ENCODE measurements at places on chromosomes 4 and X.

- H3K4me1 ChIP-seq = peaks cover 6% of the 10 kb centered on the region
- no peak overlapping the region for H3K27ac ChIP-seq
- no peak overlapping the region for H3K4me3 ChIP-seq
Observed at GRCh38 chr4:37727635-37728034, 41.5 kb upstream of the RELL1 start.

- peaks cover 22% of the 10 kb centered on the region for H3K36me3 ChIP-seq
- H3K4me1 ChIP-seq = peaks cover 5% of the 10 kb centered on the region
- H3K4me3 ChIP-seq = no peak overlapping the region
Observed at GRCh38 chr4:150297861-150298474, 219.7 kb downstream of the DCLK2 start.

DNA sequence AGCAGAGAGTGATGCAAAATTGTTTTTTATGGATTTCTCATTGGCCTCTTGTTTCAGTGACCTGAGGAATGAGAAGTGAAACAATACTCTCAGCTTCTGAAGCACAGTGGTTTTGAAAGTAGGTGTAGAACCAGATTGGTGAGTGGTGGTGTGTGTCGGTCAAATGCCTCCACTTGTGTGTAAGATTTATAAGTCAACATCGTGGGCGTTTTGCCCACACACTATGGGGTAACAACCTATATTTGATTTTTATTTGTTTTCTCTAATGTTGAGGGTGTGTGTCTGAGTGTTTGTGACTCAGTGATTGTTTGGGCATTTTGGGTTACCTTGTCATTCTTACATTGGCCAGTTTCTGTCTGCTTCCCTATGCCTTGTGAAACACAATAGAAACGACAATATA is 23.3 kb downstream of the ADGRL3 start:
- no peak overlapping the region for H3K4me3 ChIP-seq
- H3K4me1 ChIP-seq = no peaks in the 10 kb centered on the region
- no peaks in the 10 kb centered on the region for H3K36me3 ChIP-seq
- no peak for ATAC-seq
- no peak overlapping the region for H3K27ac ChIP-seq

GRCh38 chrX:40262157-40263013 is 164.6 kb upstream of the BCOR start:
- no peak overlapping the region for H3K27ac ChIP-seq
- no peaks in the 10 kb centered on the region for H3K4me1 ChIP-seq
- H3K36me3 ChIP-seq = no peaks in the 10 kb centered on the region
- H3K27me3 ChIP-seq = no peaks in the 10 kb centered on the region

DNA sequence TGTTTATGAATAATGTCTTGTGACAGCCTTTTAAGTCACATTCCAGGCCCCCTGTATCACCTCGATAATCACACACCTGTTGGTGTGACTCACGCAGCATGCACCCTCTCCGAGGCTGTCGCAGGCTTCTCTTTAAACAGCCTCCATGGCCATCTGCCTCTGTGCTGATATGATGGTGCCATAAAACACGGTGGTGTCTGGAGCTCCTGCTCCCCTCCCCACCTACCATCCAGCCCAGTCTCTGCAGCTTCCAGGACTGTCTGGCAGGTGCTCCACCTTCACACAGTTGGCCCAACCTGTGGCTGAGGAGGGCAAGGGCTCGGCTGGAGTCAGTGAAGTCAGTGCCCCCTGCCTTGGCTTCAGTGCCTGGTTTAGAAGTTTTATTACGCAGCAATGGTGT is 173.8 kb upstream of the RPL34 start:
- ATAC-seq = no peak
- no peaks in the 10 kb centered on the region for H3K36me3 ChIP-seq
- H3K4me3 ChIP-seq = no peak overlapping the region
- H3K27ac ChIP-seq = no peak overlapping the region
- H3K27me3 ChIP-seq = no peaks in the 10 kb centered on the region
- peaks cover 10% of the 10 kb centered on the region for H3K4me1 ChIP-seq

GRCh38 chr4:85964298-85964697 is 395.6 kb downstream of the MAPK10 start:
- no peak overlapping the region for H3K4me3 ChIP-seq
- no peaks in the 10 kb centered on the region for H3K36me3 ChIP-seq
- H3K27me3 ChIP-seq = no peaks in the 10 kb centered on the region
- ATAC-seq = no peak

- H3K27ac ChIP-seq = no peak overlapping the region
- no peak for ATAC-seq
- no peaks in the 10 kb centered on the region for H3K4me1 ChIP-seq
- H3K36me3 ChIP-seq = no peaks in the 10 kb centered on the region
Observed at GRCh38 chrX:95675794-95676193, 1008.8 kb upstream of the DIAPH2 start.

- no peaks in the 10 kb centered on the region for H3K27me3 ChIP-seq
- H3K4me1 ChIP-seq = peaks cover 17% of the 10 kb centered on the region
- no peak for ATAC-seq
- no peak overlapping the region for H3K4me3 ChIP-seq
- H3K36me3 ChIP-seq = no peaks in the 10 kb centered on the region
Observed at GRCh38 chr4:37989398-37990260, 29.4 kb downstream of the PTTG2 start.

DNA sequence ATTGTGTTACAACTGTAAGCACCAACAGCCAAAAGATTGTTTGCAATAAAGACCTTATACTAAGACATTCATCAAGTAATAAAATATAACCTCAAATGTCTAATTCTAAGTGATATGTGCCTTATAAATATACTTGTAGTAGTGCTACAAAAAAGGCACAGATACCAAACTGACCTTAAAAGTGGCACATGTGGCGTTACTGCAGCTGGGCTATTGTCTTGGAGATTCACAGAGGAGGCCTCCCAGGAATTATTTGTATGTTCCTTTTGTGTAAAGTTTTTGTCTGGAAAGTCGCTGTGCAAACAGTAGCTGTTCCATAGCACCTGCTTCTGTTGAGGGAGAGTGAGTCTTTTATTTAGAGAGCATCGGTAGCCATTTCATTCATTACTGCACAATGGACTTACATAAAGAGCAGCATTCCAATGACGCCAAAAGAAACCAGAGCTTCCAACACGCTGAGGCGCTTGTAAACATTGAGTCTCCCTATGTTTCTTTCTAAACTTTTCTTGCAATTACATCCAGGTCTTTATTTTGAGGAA is 143.7 kb downstream of the RPA4 start:
- no peak overlapping the region for H3K4me3 ChIP-seq
- no peak for ATAC-seq
- peaks cover 9% of the 10 kb centered on the region for H3K4me1 ChIP-seq
- H3K27me3 ChIP-seq = no peaks in the 10 kb centered on the region

GRCh38 chrX:45261005-45261404 is 60.3 kb upstream of the DIPK2B start:
- no peak overlapping the region for H3K27ac ChIP-seq
- no peak overlapping the region for H3K4me3 ChIP-seq
- H3K27me3 ChIP-seq = no peaks in the 10 kb centered on the region
- no peaks in the 10 kb centered on the region for H3K36me3 ChIP-seq
- ATAC-seq = no peak

DNA sequence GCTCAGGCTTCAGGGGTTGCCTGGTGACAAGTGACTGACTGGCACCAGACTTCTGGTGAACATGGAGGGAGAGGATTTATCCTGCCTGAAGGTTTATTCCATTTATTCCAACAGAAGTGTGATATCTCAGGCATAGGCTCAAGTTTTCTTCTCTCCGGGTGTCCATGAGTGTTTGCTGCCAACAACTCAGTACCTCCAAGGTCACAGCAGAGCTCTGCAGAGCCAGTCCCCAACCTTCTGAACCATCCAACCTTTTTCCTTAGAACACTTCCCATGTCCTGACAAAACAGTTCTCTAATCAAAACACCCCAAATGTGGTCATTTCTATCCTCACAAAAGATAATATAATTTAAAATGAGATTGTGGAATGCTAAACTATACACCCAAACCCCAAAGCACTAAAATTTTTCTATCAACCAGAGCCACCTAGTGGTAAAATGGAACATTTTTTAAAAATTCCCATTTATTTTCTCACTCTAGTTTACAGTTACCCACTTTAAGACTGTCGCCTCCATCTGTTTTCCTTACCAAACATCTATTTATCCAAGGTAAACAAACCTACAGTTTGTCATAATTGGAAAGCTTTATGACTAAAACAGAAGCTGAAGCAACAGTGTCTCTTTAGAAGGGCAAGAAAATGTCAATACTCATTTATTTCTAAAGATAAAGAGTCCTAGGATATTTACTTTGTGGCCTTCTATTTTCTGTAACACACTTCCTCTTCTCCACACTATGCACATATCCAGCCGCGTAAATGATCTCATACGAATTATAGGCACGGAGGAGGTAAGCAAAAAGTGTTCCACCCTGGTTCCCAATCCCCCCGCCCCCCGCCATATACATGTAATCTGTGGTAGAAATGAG is 39.5 kb downstream of the TMEM154 start:
- peaks cover 24% of the 10 kb centered on the region for H3K4me1 ChIP-seq
- H3K4me3 ChIP-seq = no peak overlapping the region
- no peak for ATAC-seq
- H3K27ac ChIP-seq = peak overlapping the region; percentile 12

- ATAC-seq = peak; percentile 67
- peaks cover 3% of the 10 kb centered on the region for H3K4me1 ChIP-seq
- no peaks in the 10 kb centered on the region for H3K27me3 ChIP-seq
- H3K36me3 ChIP-seq = peaks cover 31% of the 10 kb centered on the region
- H3K27ac ChIP-seq = peak overlapping the region; percentile 61
Observed at GRCh38 chrX:119880076-119880475, 8.4 kb downstream of the NDUFA1 start.

DNA sequence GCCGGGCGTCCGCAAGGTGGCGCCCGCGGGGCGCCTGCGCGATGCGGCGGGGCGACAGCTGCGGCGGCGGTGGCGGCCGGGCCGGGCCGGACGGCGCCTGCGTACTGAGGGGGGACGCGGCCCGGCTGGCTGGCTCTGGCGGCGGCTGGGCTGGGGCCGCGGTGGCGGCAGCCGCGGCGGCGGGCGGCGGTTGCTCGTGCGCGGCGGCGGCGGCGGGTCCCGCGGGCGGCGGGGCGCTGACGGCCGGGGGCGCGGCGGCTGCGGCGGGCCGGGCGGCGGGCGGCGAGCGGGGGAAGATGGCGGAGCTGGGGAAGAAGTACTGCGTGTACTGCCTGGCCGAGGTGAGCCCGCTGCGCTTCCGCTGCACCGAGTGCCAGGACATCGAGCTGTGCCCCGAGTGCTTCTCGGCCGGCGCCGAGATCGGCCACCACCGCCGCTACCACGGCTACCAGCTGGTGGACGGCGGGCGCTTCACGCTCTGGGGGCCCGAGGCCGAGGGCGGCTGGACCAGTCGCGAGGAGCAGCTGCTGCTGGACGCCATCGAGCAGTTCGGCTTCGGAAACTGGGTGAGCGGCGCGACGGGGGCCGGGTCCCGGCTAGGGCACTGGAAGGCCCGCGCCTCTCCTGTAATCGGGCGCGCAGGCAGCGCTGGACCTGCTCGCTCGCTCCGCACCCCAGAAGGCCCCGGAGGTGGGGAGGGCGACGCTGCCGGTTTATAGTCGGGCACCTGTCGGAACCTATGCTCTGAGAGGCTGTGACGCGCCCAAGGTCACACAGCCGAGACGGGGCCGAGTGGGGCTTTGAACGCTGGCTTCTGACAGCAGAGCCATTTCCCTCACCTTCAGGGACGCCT is at the start of gene TADA2B:
Gene TADA2B (plus strand): TSS at position 89 of the 853 bp plus-strand sequence. CDS start 208 bp downstream, at position 297.
- peaks cover 4% of the 10 kb centered on the region for H3K36me3 ChIP-seq
- peak within 1 kb of the TSS; percentile 89 for H3K4me3 ChIP-seq
- H3K27ac ChIP-seq = peak within 1 kb of the TSS; percentile 90
- no peaks in the 10 kb centered on the region for H3K27me3 ChIP-seq
- ATAC-seq = peak; percentile 54

- no peak overlapping the region for H3K27ac ChIP-seq
- no peaks in the 10 kb centered on the region for H3K36me3 ChIP-seq
- no peaks in the 10 kb centered on the region for H3K4me1 ChIP-seq
- H3K27me3 ChIP-seq = no peaks in the 10 kb centered on the region
Observed at GRCh38 chr4:176758731-176759130, 34.0 kb downstream of the VEGFC start.

DNA sequence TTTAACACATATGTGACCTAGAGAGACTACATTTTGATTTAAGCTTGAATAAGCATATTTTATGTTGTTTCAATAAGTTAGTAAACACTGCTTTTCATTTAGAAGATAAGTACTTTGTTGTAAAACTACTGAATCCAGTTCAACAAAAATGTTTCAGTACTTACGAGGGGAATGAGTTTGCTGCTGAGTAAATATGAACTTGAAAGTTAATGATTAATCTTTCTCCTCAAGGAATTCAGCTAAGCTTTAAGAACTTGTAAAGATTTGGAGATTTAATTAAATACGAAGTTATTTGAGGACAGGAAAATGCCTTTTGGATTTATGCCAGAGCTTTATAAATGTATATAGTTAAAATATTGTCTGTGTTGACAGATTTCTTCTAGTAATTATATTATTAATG is 933.0 kb upstream of the LCORL start:
- no peak for ATAC-seq
- H3K27me3 ChIP-seq = no peaks in the 10 kb centered on the region
- no peaks in the 10 kb centered on the region for H3K36me3 ChIP-seq
- no peaks in the 10 kb centered on the region for H3K4me1 ChIP-seq

DNA sequence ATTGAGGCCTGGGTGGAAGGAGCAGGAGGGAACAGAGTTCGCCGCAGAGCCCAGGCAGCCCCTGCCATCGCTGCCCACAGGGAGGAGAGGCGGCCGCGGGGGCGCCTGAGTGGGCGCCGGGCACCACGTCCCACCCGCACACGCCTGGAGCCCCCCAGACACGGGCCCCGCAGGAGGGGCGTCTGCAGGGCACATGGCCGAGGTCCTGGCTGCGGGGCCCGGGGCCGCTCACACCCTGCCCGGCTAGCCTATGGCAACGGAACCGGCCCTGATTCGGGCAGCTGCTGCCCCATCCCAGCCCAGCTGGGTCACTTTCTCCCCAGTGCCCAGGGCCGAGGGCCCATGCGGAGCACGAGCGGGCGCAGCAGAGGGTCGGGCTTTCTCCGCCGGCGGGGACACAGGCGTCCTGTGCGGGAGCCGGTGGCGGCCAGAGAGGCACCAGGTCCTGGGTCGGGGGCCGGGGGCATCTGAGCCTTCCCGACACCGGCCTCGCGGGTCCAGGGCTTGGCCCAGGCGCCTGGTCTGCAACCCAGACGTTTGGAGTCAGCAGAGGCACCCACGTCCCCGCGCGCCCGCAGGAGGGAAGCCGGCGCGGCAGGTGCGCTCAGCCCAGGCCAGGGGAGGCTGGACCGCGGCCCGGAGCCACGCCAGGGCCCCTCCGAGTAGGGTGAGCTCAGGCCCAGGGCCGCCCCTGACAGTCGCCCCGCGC is 91.2 kb downstream of the FAM53A start:
- H3K27me3 ChIP-seq = no peaks in the 10 kb centered on the region
- H3K36me3 ChIP-seq = no peaks in the 10 kb centered on the region
- no peak for ATAC-seq
- no peaks in the 10 kb centered on the region for H3K4me1 ChIP-seq
- no peak overlapping the region for H3K27ac ChIP-seq

DNA sequence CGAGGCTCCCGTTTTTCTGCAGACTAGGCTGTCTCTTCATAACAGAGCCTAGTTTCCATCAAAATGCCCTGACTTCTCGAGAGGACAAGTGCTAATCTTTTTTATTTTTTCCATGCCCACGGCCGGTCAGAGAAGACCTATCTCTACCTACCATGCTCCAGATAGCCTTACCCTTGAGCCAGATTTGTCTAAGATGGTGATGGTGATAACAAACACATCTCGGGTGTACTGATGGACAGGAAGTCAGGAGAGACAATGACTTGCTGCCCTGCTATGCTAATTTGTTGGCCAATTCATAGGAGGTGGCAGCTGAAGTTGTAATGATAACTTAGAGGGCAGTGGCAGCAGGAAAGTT is 42.2 kb upstream of the NKRF start:
- peak; percentile 12 for ATAC-seq
- peak overlapping the region; percentile 72 for H3K4me3 ChIP-seq
- no peaks in the 10 kb centered on the region for H3K27me3 ChIP-seq
- peak overlapping the region; percentile 95 for H3K27ac ChIP-seq
- peaks cover 14% of the 10 kb centered on the region for H3K4me1 ChIP-seq
- peaks cover 88% of the 10 kb centered on the region for H3K36me3 ChIP-seq

Data from activated T-helper 17 cell treated with anti-CD3 and anti-CD28 coated beads, Interleukin-2, amount 50 U/mL, for 72 hours (primary cell).